ENCODE measurements at places on chromosomes 6 and 20.

DNA sequence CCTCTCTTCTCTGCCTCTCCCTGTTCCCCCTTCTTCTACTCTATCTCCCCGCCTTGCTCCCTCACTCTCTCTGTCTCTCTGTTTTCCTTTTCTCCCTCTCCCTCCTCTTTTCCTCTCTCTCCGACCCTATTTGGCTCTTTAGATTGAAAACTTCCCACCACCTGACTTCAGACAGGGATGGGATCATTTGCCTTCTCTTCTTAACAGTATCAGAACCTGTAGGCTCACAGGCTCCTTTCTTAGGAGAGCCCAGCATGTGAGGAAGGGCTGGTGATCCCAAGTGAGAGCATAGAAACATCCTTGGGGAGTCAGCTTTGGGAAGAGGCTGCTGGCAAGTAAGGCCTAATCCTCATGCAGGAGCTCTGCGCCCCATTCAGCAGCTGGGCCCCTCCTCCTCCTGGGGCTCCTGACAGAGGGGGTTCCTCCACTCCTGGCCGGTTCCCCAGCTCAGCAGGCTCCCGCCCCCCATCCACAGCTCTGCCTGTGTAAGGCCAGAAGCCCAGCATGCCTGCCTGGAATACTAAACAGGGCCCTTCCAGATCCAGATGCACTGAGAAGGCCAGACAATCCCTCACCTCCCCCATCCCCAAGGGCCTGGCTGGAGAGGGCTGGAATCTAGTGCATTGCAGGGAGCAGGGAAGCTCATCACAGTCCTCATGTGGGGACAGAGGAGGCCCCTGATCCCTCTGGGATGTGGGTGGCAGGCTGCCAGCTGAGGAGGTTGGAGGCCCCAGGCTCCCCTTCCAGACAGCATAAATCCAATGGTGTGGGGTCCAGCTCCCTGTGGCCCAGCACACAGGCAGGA, 93.4 kb downstream of the PTPRT start:
- no peak for DNase-seq

DNA sequence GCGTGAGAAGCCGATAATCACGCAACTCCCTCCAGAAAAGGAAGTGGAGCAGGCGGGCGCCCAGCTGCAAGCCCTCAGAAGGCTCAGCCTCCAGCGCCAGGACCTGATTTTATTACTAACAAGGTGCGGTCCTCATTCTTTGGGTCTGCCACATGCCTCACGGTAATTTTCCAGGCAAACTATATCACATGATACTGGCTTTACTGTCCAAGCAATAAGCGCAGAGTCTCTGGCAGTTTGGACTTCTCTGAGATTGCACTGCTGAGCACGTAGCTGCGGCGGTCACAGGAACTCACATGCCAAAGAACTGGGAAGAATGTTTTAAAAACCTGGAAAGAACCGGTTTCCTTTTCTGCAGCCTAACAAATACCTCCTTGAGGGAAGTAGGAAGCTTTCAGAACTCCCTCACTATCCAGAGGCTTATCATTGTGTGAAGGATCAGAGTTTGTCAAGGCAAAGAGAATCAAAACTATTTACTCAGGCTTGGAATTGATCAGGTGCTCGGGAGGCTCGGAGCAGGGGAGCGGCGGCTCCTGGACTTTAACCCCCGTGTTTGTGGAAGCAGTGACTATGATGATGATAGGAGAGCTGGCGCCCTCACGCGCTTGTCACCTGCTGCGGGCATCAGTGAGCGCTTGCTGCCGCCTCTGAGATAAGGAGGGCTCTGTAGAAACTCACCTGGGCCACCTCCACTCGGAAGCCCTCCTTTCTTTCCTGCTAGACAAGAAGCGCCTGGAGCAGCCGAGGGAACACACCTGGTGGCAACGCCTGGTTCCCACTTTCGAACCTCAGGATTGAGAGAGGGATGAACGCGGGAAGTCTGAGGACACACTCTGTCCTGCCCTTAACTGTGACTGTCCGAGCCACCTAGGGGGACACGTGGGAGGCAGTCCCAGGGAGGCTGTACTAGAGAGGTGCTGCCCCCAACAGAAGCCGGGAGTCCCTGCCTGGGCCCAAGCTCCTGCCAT, 27.2 kb upstream of the SYNJ2 start:
- DNase-seq: no peak

DNA sequence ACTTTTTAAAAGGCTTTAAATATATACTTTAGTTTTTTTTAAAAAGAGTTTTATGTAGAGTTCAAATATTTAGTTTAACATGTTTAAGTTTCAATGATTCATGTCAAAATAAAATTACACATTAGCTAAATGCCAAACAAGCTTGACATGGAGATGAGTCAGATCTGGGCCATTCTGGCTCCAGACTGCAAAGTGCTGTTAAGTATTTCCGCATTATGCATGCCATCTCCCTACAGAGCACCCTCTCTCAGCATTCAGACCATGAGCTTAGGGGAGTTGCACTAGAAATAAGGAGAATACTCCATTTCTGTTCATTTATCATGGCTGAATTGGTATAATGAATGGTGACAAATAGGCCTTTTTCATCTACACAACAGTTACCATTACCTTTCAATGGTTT, 21.5 kb upstream of the HS3ST5 start:
- peak; percentile 2 for DNase-seq

DNA sequence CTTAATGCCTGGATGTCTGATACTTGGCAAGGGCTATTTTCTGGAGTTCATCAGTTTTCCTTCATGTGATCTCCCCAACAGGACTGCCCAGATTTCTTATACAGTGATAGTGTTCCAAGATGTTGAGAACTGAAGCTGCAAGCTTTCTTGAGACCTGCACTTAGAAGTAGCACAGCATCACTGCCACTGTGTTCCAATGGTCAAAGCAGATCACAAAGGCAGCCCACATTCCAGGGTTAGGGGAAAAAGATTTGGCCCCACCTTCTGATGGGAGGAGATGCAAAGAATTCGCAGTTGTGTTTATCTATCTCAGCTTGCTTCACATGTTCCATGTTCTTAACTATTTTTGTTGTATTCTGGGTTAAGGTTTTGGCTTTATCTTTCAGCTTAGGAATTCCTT, 78.2 kb downstream of the GPX5 start:
- DNase-seq: no peak

DNA sequence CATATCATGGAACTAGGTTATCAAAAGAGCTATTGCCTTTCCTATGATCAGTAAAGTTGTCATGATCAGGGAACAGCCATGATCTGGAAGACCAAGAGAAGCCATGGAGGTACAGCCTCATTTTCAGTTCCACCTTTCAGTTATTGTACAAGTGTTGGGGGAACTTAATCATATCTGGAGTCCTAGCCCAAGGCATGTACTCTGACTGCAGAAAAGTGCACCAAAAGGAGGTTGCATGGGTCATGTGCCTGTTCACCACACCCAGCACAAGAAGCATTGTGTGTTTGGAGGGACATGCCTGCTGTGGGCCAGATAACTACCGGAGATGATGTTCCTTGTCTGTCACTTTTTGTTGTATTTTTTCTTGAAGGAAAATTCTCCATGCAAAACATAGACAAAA, 185.8 kb upstream of the MAN1A1 start:
- DNase-seq: no peak

- no peak for DNase-seq
These were observed 591.1 kb downstream of the PTPRT start for GRCh38 chr20:42598581-42598980.

GRCh38 chr6:106751501-106752252, 122.3 kb downstream of the QRSL1 start:
- DNase-seq: no peak

- no peak for DNase-seq
These were observed 128.2 kb upstream of the TMEM170B start for GRCh38 chr6:11409371-11409770.
